ENCODE measurements at places on chromosomes 16 and 17.

GRCh38 chr16:82229800-82230619 is 60.0 kb upstream of the MPHOSPH6 start:
- DNase-seq: peak; percentile 67

DNA sequence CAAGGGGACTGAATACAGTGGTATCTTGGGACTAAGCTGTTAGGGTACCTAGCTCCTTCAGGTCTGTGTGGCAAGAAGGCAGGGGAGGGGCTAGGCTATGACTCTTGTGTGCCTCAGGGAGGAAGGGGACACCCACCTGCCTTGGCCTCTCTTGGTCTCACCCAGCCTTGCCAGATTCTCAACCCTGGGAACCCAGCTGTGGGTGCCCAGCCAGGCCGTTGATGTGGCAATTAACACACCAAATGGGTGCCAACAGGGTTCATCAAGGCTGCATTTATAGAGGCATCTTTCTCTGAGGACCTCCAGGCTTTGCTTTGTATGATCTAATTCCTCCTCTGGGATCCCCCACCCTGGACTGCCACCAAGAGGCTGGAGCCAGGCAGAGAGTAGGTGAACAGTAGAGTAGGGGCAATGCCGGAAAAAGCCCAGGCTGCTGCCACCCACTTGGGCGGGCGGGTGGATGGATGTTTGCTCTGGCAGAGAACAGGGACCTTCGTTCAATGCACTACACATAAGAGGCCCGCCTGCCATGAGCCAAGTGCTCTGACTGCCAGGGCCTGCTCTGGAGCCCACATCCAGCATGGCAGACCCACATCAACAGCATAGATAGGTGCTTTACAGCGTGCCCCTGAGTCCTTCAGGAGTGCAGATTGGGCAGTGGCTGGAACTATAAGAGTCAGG is 3.2 kb upstream of the ASB16 start:
- DNase-seq: no peak

DNA sequence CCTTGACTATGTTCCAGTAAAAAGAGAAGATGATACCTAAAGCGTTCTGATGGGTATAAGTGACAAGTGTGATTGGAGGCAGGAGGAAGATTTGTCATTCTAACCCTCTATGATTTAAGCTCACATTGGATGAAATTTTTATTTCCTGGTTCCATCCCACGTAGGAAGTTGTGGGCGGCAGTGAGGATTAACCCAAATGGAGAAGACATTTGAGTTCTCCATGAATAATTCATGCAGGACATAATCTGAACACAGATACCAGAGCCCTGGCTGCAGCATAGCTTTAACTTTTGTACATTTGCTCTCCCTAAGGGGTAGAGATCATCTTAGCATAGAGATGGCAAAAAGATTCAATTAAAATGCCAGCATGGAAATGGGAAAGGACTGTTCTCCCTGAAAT is 146.3 kb downstream of the SLC39A11 start:
- DNase-seq: no peak

DNA sequence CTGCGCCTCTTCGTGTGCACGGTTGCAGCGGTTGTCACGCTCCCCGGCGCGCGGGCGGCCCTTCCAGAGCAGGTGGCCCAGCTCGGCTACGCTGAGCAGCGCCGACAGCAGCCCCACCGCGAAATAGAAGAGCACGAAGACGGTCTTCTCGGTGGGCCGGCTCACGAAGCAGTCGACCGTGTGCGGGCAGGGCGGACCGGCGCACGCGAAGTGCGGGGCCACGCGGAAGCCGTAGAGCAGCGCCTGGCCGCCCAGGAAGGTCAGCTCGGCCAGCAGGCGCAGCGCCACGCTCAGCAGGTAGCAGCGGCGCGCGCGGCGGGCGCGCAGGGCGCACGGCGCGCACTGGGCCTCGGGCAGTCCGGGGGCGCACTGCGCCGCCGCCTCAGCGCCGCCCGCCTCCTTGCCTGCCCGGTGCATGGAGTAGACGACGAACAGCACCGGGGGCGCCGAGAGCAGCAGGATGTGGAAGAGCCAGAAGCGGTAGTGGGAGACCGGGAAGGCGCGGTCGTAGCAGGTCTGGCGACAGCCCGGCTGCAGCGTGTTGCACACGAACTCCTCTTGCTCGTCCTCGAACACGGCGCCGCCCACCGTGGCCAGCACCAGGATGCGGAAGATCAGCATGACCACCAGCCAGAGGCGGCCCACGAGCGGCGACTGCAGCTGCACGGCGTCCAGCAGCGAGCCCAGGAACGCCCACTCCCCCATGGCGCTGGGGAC is 1.3 kb downstream of the GJD3 start:
- DNase-seq: no peak

- DNase-seq: no peak
Observed at GRCh38 chr17:74249590-74250270, 24.3 kb upstream of the DNAI2 start.
